ENCODE measurements at places on chromosomes 7 and 10. TPM values are rescaled to one million over a fixed set of nuclear protein-coding genes. Genes with fewer than 3 reads are reported as not detected.

UFSP1 gene
- polyA plus RNA-seq: 9.9 TPM

CPN1 gene
- polyA plus RNA-seq: not detected

GRCh38 chr10:88249450-88249849 is 333.7 kb downstream of the RNLS start:
- DNase-seq: no peak

- DNase-seq: no peak
Observed at GRCh38 chr7:114970308-114970707, 48.4 kb downstream of the MDFIC start.

GRCh38 chr10:43440463-43441134 is 3.7 kb downstream of the ZNF487 start:
- DNase-seq: no peak

DNA sequence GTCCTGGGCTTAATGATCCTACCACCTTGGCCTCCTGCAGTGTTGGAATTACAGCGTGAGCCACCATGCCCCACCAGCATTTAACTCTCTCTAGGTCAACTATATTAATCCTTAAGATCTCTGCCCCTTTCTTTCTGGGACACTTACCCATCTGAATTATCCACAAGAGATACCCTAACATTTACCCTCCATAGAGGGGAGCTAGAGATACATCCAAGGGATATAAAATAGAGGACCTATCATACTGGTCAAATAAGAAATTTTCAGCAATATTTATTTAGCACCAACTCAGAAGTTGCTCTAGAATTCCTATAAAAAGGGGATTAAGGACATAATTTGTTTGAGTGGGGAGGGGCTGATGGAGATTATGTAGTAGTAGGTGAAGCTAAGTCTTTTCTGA is 96.5 kb downstream of the OTUD1 start:
- no peak for DNase-seq

- DNase-seq: no peak
Observed at GRCh38 chr10:102413053-102413705, 5.4 kb downstream of the PSD start.

All from cardiac muscle cell (in vitro differentiated cells and primary cell).